ENCODE measurements at places on chromosomes 12 and 14. TPM values are rescaled to one million over a fixed set of nuclear protein-coding genes. Genes with fewer than 3 reads are reported as not detected.

Gene SALL2
- total RNA-seq = 7.1 TPM

GRCh38 chr14:34981743-34982420 lies 910 bp upstream of the SRP54 start:
- DNase-seq = no peak

- no peak for DNase-seq
These were observed 34.9 kb downstream of the ACTN1 start for GRCh38 chr14:68944162-68944561.

GRCh38 chr14:81472096-81472800 lies 61.4 kb downstream of the SEL1L start:
- no peak for DNase-seq

- DNase-seq = no peak
These were observed 16.6 kb downstream of the MAP3K12 start for GRCh38 chr12:53482626-53483168.

DNA sequence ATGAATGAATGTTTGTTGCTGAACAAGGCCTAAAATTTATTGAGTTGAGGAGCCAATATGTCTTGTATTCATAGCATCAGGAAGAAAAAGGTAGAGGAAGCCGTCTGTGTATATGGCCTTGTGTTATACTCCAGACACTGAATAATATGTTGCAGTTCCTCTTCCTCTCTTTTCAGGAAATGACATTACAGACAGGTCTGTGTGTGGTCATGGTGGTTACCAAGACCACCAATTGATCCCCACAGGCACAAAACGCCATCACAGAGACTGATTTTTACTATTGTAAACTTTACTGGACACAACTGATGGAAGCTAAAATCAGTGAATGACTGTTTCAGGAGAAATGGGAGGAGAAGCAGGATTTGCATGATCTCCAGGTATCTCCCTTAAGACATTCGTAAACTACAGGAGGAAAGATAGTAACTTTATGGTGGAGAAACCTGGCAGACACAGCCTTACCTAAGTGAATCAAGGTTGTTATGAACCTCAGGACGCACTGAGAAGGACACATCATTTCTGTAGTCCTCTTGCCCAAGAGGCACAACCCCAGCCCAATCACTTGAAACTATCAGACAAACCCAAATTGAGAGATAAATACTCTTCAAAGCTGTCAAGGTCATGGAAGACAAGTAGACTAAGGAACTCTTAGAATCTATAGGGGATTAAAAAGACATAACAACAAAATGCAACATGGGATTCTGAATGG lies 334.1 kb upstream of the RGS6 start:
- DNase-seq = no peak
